Foreskin keratinocyte (primary cell): ENCODE measurements at places on chromosomes 1 and 21. TPM values are rescaled to one million over a fixed set of nuclear protein-coding genes. Genes with fewer than 3 reads are reported as not detected.
A peak's percentile ranks its signal among the peaks of the same experiment; 100 is the strongest.

GRCh38 chr1:2801046-2801445, 447 bp downstream of the TTC34 start:
- DNase-seq, result no peak

DNA sequence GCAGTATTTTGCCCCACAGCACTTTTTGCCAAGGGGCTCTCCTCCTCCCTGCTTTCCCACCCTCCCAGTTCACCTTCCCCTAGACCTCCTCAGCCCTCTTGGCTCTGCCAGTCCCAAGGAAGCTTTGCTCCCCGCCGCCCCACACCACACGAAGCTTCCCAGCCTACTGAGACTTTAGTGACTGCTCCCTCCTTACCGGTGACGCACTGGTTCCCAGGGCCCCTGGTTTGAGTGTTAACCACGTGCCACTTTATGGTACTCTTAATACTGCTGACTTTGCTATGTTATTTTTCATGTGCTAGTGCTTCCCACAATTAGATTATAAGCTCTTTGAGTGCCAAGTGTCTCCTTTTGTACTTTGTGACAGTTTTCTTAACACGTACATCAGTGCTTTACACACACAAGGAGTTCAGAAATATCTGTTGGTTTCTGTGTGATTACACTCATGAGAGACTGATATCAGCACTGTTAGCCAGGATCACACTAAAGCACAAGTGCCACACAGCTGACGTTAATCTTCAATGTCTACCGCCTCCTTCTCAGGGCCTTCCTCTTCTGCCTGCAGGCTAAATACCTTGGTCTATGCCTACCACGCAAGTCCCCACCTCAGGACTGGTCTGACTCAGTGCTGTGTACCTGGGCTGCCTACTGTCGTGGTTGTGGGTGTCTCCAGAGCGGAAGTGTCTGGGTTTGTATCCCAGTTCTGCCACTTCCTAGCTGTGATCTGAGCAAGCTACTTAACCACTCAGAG, 61.0 kb downstream of the DNTTIP2 start:
- peak; percentile 76 for DNase-seq

- no peak for DNase-seq
These were observed 359.0 kb downstream of the HHAT start for GRCh38 chr1:210687582-210688279.

Gene SLAMF8
- total RNA-seq, result not detected in 2 replicates

Gene OR2T4
- not detected in 2 replicates for total RNA-seq

Gene LCE1E
- total RNA-seq, result 0.28 and 0.51 TPM in 2 replicates

DNA sequence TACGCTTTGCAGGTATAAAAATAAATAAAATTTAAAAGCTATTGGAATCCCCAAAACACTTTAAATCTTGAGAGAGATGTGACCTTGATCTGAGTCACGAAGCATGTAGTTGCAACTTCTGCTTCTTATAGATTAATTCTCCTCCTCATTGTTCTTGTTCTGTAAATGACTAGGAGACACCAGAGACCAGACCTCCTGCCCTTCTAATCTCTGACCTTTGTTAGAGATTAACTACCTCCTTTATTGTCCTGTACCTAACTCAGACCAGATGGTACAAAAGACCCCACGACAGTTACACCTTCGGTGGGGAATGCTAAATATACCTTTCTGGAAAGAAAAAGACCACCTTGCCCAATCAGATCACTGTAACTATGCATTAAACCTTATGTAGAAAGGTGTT, 76.9 kb upstream of the NEK2 start:
- DNase-seq, result no peak

DNA sequence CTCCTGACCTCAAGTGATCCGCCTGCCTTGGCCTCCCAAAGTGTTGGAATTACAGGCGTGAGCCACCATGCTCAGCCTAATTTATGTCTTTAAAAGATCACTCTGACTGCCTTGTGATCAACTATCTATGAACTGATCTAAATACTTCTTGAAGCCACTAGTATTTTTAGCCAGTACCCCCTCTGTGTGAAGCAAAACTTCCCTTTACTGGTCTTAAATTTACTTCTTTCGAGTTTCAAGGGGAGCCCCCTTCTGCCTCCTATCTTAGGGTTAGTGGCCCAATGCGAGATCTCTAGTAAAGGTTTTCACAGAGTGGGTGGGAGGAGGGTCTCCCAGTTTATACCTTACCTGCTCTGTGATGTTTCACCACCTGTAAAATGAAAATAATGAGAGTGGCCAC, 66.1 kb upstream of the RPL11 start:
- no peak for DNase-seq

DNA sequence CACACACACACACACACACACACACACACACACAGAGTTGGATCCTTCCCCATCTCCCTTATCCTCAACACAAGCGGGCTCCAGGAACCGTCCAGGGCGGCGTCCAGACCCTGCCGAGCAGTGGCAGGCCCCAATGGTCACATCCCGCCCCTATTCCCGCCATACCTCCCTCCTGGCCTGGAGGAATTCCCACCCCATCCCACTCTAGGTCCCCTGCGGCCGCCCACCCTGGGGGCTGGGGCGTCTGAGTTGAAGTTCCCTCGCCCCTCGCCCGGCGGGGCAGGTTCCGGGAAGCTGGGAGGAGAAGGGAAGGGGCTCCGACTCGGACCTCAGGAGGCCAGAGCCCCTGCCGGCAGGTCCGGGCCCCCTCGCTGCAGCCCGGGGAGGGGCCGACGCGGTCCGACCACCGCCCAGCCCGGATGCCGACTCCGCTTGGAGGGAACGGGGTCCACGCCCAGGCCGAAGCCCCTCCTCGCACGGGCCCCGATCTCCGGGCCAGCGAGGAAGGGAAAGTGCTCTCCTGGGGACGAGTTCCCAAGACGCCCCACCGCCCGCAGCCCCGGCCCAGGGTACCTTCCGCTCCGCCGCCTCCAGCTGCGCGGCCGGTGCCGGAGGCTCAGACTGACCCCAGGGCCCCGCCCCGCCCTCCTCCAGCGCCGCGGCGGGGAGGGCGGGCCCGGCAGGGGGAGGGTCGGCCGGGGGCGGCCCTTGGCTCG, at the start of gene RHOC:
Gene RHOC, minus strand, starts transcription at position 623 of the 716 bp plus-strand sequence. CDS start 3,328 bp downstream, outside the sequence.
- DNase-seq, result no peak

- no peak for DNase-seq
These were observed 617.4 kb upstream of the ADAMTS5 start for GRCh38 chr21:27584256-27584655.

DNA sequence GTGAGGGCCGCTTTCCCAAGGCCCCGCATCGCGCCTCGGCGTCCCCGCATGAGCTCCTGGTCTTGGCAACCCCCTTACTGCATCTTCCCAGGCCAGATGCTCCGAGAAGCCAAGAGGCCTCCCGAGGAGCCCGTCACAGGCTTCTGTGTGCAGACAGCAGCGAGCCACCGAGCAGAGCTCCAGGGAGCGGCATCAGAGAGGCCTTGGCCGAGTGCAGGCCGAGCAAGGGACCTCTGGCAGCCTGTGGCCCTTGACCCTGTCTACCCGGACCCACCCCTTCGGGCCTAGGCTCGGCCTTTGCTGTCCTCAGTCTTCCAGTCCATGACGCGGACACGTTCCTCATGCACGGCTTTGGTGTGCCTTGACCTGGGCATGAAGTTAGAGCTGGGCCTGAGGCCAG, 63.5 kb downstream of the MORN1 start:
- DNase-seq, result no peak

Gene NTMT2
- not detected in 2 replicates for total RNA-seq

Gene FMN2
- total RNA-seq, result not detected in 2 replicates

- DNase-seq, result no peak
These were observed 6.2 kb upstream of the LAPTM5 start for GRCh38 chr1:30763651-30764248.

Gene TRIM58
- total RNA-seq, result not detected in 2 replicates

Gene KIF17
- total RNA-seq, result 1.5 and 1.8 TPM in 2 replicates

DNA sequence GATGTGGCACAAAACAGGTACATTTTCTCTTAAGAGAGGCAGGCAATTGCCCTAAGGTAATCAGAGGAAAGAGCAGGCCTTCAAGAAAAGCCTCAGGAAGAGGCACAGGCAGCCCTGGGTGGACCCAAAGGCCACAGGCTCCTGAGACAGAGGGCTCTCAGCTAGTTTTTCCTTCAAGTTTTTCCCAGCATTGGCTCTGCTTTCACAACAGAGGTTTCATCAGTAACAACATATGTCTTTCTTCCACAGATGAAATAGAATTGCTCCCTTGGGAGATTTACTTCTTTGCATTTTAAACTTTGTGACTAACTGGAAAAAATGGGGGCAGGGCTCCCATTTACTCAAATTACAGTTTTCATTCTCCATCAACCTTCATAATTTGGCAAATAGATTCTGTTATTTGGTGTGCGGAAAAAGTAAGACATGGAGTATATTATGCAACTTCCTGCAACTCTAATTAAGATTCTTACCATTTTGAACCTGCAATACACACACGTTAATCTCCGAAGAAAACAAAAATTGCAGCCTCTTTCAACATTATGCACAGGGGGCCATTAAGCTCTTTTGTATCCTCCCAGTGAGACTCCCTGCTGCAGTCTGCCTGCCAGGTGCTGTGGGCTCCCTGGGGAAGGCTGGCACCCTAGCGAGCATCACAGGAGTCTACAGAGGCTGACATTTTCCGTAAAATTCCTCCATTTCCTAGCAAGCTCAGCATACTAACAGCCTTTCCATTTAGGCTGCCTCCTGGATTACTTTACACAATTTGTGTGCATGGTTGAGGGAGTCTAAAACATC, 282.3 kb downstream of the USH2A start:
- no peak for DNase-seq

Gene SLC30A2
- not detected in 2 replicates for total RNA-seq

DNA sequence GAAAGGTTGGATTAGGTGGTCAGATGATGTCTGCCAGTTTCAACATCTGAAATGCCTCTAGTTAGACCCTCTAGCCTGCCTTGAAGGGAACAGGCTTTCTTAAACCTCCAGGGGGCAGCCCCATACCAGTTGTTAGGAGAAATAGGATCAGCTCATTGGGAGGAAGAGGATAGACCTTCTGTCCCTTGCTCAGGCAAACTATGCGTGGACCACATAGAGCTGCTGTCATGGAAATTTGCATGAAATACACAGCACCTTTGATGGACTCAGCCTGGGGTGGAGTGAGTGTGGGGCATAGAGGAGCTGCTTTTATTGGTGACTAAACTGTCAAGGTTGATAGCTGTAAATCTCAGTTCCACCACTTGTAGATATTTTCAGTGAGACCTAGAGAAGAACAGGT, 38.4 kb upstream of the SPAG17 start:
- DNase-seq, result no peak

DNA sequence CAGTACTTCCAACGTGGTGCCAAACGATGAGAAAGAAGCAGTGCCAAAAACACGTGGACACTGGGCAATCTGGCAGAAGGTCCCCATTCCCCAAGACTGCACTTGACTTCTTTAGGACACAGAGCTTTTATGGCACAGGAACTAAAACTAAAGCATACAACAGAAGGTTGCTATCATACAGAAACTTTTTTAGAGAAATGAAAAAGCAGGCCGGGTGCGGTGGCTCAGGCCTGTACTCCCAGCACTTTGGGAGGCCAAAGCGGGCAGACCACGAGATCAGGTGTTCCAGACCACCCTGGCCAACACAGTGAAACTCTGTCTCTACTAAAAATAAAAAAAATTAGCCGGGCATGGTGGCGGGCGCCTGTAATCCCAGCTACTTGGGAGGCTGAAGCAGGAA, 43.0 kb downstream of the GNB1 start:
- no peak for DNase-seq

DNA sequence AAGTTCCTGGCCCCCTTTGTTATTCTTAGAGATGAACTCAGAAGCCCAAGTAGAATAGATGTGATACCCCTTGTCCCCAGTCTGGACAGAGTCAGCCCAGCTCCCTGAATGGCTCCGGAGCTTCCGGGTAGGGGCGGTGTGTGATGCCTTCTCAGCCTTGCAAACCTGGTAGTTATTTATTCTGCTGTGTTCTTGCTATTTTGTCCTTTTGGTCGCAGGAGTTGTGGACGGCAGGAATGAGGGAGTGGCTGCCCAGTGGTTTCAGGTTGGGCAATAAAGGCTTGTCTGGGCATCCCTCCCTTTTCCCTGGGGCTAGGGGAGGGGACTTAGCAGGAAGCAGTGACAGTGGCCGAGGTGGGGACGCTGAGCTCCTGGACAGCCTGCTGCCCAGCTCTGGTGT, 2.8 kb downstream of the PTPRU start:
- no peak for DNase-seq

DNA sequence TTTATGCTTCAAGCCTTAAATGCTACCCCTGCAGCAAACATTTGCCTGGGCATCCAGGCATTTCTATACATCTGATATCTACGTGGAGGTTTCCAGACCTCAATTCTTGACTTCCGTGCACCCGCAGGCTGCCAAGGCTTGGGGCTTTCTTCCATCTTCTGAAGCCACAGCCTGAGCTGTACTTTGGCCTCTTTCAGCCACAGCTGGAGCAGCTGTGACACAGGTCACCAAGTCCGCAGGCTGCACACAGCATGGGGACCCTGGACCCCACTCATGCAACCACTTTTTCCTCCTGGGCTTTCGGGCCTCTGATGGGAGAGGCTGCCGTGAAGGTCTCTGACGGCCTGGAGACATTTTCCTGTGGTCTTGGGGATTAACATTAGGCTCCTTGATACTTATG, 5.4 kb upstream of the HAO2 start:
- no peak for DNase-seq

DNA sequence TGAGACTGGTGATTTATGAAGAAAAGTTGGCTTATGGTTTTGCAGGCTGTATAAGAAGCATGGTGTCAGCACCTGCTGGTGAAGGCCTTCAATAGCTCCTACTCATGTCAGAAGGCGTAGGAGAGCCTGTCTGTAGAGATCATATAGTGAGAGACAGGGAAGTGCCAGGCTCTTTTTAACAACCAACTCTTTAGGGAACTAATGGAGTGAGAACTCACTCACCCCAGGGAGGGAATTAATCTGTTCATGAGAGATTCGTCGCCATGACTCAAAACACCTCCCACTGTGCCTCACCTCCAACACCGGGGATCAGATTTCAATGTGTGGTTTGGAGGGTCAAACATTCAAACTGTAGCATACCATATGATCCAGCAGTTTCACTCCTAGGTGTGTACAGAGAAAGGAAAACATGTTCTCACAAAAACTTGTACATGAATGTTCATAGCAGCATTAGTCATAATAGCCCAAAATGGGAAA, 72.6 kb downstream of the TTC3 start:
- DNase-seq, result peak; percentile 84
